Fibroblast of upper back skin (primary cell): ENCODE measurements at places on chromosomes 11 and 22.

DNA sequence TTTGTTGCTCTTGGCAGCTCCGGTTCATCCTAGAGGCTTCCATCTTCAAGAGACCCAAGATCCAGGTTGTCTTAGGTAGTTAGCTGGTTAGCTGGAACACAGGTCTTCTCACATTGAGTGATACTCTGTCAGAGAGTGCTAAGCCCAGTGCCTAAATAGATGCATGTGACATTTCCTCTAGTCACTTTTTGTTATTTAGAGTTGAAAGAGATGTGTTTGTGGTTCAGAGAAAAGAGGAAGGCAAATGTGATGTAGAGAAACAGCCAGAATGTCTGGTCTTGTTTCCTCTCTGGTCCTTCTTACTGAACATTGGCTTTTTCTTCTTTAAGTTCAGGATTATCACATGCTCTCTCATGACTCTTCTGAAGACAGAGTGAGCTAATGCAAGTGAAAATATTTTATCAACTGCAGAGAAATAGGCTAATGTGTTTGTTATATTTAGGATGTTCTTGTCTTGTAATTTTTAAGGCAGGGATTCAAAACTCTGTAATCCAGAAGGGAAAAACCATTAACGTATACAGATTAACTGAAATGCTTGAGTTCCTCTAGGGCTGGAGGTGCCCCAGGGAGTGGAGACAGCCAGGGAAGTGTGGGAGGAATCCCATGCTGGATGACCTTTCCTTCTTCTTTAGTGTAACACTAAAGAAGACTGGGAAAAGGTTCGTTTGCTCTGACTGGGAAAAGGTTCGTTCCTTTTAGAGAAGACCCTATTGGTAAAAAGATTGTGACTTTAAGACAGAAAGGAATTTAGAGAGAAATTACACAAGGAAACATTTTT is 75.4 kb downstream of the SWAP70 start:
- DNase-seq: no peak

DNA sequence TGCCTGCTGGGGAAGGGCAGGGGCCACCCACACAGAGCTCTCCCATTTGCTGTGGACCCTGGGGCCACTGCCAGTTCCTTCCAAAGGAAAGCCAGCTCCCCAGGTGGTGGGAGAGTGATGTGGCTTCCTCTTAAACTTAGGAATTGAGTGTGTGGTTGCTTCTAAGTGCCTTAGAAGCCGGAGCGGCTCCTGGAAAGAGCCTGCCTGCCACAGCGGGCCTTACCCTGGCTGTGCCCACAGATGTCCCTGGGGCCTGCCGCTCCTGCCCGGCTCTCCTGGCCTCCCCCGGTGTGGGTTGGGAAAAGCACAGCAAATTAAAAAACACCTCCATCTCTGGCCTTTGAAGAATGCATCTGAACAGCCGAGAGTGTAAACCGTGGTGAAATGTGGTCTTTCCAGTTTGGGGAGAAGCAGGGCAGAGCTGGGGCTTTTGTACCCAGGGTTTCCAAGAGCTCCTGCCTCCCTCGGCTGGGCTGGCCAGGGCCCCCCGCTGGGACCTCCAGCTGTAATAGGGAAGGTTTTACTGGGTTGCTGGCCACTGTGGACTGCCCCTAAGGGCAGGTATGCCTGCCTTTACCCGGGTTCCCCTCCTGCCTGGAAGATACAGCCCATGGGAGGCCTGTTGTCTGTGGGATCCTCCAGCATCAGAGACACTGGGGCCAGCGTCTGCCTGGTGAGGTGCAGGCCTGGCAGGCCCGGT is 30.2 kb downstream of the LRP5 start:
- peak; percentile 62 for DNase-seq

GRCh38 chr11:106399624-106400023 is 322.2 kb downstream of the AASDHPPT start:
- no peak for DNase-seq

- DNase-seq: peak; percentile 91
Observed at GRCh38 chr11:12769834-12770345, 95.7 kb downstream of the TEAD1 start.

DNA sequence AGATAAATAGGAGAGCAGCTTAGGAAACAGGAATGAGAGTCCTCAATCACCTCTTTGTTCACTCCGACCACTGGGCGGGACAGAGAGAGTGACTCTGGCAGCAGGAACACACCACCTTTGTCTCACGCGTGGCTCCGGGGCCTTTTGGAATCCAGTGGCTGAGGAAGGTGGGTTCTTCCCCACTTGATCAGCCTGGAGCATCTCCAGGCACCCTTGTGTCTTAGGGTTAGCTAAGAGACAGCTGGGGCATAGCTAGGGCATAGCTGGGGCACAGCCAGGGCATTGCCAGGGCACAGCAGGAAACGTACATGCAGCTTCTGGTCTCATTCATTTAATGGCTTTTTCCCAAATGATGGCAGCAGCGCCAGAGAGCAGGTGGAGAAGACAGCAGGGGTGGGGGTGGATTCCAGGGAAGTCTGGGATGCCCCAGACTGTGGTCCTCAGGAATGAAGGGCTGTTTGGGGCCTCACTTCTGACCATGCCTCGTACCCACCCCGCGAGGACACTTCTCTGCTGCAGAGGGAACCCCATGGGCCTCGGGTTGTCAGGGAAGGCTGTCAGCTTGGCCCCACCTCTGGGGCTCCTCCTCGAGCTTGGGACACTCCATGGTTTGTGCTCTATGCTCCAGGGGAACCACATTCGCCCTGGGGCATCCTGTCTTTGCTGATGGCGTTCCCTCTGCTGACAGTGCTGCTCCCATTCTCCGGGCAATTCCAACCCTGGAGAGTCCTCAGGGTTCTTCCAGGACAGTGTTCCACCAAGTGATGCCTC is 30.4 kb upstream of the SHANK2 start:
- DNase-seq: no peak

DNA sequence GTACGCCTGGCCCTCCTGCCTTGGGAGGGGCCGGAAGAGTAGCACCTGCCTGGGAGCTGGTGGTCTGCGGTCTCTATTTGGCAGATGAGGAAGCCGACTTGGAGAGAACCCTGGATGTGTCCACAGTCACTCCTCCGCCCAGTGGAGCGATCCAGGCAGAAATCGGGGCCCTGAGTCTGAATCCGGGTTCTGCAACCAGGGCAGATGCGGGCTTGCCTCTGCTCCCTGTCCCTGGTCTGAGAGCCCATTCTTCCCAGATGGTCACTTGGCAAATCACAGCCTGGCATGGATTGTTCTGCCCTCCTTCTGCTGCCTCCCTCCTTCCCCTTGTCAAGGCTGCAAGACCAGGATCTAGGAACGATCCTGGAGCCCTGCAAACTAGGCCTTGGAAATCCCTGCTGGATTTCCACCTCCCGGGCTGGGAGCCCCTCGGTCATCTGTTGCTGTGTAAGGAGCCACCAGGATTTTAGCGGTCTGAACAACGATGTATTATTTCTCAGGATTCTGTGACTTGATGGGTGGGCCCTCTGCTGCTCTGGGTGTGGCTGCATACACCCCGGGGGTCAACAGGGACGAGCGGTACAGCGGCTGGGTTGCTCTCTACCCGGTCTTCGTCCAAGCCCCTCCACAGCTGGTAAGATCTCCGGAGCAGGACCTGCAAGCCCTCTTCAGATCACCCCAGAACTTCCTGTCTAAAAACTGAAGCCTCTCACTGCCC is 2.0 kb upstream of the ASCL2 start:
- DNase-seq: no peak
